ENCODE measurements at places on chromosomes 1 and 21.

DNA sequence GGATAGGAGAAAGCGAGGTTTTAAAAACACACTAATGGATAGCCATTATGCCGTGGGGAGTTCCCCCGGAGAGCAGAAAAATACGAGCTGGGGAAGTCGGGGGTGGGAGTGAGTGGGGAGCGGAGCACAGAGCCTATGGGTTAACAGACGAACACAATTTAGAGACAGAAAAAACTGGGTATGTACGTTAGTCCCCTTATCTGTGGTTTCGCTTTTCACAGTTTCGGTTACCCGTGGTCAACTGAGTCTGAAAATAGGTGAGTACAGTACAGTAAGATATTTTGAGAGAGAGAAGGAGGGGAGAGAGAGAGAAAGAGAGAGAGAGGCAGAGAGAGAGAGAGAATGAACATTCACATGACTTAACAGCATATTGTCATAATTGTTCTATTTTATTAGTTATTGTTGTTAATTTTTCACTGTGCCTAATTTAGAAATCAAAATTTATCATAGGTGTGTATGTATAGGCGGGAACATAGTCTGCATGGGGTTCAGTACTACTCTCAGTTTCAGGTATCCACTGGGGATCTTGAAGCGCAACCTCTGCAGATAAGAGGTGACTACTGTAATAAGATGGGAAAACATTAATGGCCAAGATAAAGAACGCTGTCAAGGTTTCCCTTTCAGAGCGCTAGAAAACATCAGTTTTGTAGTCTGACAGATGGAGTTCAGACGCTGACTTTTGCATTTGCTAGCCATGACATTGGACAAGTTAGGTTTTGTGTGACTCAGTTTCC, 125.6 kb upstream of the LMO4 start:
- no peak for DNase-seq

GRCh38 chr21:28793043-28793442, 199.6 kb downstream of the LTN1 start:
- DNase-seq, result no peak

- no peak for DNase-seq
These were observed 56.8 kb downstream of the COL6A1 start for GRCh38 chr21:46038341-46038829.

GRCh38 chr1:204151552-204152309, at the start of gene ETNK2:
TSS of gene ETNK2 (minus strand) at chr1:204152044. CDS start at chr1:204151852, 192 bp downstream.
- DNase-seq, result peak; percentile 47

- DNase-seq, result no peak
These were observed 121.9 kb upstream of the IPO9 start for GRCh38 chr1:201707027-201707426.

GRCh38 chr1:176110203-176110602, 96.9 kb downstream of the COP1 start:
- no peak for DNase-seq

GRCh38 chr1:64176659-64177058, 26.8 kb upstream of the UBE2U start:
- no peak for DNase-seq

DNA sequence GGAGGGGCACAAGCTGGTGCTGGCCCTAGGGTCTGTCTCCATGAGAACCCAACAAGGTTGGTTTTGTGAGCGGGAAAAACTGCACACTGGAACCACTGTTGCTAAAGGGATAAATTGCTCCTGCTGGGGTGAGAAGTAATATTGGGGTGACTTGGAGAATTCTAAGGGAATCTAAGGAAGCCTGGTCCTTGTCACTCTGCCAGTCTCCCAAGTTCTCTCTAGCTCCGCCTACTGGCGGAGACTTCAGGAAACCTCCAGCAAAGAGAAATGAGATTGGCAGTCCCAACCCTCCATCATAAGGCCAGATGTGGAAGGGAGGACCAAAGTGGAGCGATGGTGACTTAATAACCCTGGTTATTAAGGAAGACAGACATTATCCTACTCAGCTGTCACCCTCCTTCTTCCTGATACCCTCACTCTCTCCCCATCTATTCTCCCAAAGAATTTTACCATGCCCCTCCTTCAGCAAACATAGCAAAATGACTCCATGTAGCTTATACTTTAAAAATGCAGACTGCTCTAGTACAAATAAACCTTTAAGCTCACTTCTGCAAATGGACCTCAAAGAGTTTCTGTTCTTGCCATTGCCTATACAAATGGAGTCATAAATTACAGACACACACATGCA, 2.7 kb downstream of the LCE1F start:
- DNase-seq, result no peak

GRCh38 chr1:246215510-246215903, 291.6 kb downstream of the SMYD3 start:
- no peak for DNase-seq

DNA sequence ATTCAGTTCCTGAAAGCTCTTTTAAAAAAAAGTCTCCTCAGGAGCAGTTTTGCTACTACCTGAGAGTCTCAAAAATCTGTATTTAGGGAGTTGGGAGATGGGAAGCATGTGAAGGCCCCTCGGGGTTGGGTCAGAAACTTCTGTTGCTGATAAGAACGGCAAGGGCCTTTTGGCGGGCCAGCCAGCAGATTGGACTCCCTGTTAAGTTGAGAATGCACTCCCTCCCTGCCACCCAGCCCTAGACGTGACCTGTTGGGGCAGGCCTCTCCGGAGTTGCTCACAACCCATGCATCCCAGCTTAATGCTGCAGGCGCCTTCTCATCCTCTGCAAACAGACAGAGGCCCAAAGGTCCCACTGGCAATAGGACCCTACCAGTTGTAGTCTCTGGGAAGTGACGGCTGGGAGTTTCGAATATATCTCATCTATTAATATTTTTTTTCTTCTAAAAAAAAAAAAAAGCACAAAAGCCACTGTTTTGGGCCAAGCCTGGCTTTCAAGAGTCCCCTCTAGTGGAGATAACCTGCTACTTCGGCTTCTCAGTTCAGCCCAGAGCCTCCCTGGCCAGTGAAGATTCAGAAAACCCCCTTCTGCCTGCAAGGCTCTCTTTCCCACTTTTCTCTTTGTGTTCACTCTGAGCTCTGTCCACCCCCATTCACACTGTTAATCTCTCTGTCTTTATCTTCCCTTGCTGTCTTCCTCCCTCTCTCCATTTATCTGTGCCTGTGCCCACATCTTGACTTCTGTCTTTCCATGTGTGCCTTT, 5.3 kb downstream of the PLXNA2 start:
- DNase-seq, result peak; percentile 37

GRCh38 chr1:204829133-204829825, 41.4 kb upstream of the NFASC start:
- no peak for DNase-seq

GRCh38 chr1:119133987-119134386, 6.5 kb downstream of the WARS2 start:
- DNase-seq, result peak; percentile 3

DNA sequence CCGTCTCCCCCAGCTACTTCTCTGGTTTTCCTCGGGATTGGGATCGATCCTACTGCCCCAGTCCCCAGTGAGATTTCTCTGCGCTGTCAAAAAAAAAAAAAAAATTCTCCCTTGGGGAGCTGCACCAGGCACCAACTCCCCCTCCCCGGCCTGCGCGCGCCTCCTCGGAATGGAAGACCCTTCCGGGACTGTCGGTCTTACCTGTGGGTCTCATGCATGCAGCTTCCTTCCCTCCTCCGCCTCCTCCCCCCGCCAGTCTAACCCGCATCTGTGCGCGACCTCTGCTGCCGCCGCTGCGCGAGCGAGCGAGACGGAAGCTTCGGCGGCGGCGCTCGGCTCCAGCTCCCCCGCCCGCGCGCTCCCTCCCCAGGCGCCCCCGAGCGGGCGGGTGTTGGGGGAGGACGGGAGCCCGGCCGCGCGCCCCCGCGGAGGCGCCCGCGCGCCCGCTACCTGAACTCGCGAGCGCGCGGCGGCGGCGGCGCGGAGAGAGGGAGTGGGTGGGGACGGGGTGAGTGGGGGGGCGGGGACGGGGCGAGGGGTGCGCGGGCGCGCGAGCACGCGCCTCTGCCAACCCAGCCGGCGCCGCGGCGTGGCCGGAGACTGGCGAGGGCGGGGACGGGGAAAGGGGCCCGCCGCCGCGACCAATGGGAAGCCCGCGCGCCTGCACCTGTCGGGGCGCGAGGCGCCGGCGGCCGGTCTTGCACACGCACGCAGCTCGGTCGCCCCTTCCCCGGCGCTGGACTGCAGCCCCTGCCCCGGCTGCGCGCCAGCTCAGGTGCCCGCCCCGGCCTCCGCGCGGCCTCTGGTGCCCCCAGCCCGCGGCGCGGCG, at the start of gene SUSD4:
Gene SUSD4, minus strand, starts transcription at position 321 of the 829 bp plus-strand sequence. CDS start 751 bp downstream, outside the sequence.
- DNase-seq, result no peak

DNA sequence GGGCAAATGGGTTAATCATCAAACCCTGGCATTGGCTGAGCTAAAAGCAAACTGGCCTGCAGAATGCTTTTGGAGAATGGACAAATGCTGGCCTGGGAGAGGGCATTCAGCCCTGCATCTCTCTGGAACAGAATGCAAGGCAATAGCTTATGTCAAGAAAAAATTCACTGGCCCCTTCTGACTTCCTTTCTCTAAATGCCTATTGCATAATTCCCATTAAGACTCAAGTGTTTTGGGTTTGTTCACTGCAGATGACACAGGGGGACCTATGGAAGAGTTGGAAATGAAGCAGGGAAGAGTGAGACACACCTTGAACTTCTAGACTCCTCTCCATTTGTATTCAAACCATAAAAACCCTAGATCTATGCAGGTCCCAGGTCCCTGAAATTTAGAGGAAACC, 15.9 kb downstream of the PEA15 start:
- DNase-seq, result no peak

DNA sequence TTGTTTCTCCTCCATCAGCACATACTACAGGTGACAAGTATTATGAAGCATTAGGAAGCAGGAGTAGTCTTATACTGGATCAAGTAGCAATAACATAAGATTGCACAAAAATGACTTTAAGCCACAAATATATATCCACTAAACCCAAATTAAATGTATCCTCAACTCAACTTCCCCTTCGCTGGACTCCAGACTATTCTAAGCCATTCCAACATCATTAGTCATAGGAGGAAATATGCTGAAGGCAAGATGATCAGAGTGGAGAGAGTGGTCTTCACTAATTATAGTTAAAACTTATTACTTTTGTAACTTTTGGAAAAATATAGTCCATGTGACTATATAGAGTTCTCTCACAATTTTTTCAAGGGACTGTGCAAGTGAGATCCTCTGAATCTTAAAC, 390.7 kb upstream of the ZP4 start:
- peak; percentile 50 for DNase-seq

DNA sequence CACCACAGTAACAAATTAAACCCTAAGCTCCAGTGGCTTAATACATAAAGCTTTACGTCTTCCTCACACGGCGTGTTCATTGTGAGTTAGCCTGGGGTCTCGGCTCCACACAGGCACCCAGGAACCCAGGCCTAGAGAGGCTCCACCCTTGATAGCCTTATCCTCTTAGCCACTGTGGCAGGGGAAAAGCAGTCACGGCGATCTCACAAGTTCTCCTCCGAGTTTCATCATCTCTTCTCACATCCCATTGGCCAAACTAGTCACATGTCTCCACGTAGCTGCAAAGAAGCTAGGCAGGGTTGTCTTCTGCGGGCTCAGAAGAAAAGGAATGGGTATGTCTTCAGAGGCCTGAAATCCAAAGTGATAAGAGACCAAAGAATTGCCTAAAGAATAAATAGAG, 122.3 kb upstream of the GRIK3 start:
- DNase-seq, result no peak

- no peak for DNase-seq
These were observed 38.9 kb downstream of the RABGAP1L start for GRCh38 chr1:174198202-174198601.

- no peak for DNase-seq
These were observed 70.2 kb downstream of the TOR3A start for GRCh38 chr1:179151908-179152682.

DNA sequence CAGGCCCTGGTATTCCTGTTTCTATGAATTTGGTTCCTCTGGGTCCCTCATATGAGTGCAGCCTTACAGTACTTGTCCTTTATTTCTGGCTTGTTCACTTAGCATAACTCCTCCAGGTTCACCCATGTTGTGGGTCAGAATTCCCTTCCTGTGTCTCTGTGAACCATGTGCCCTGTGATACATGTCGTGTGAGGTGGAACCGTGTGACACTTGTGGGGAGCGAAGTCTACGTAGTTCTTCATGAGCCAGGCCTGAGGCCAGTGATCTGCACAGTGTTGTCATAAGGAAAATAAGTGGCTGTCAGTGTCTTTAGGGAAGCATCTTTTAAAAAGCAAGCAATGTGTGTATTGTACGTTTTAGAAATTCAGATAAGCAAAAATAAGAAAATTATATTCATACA, 122.8 kb downstream of the GALNT2 start:
- DNase-seq, result no peak

- DNase-seq, result no peak
These were observed 18.1 kb downstream of the USP24 start for GRCh38 chr1:55197099-55197498.

DNA sequence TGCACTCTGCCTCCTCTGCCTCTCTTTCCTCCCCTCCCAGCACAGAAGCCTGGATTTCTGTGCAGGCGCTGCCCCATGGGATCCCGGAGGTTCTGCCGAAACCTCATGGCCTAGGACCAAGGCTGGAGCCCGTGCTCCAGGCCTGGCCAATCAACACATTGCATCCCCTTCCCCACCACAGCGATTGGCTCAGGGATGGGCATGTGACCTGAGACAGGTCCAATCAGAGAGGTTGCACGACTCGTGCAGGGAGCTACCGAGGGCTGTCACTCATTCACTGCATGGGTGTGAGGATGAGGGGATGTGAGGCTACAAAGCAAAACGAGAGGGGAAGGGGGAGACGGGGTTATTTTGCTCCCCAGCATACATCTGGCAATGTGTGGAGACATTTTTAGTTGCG, 3.3 kb upstream of the CELA2B start:
- DNase-seq, result no peak

DNA sequence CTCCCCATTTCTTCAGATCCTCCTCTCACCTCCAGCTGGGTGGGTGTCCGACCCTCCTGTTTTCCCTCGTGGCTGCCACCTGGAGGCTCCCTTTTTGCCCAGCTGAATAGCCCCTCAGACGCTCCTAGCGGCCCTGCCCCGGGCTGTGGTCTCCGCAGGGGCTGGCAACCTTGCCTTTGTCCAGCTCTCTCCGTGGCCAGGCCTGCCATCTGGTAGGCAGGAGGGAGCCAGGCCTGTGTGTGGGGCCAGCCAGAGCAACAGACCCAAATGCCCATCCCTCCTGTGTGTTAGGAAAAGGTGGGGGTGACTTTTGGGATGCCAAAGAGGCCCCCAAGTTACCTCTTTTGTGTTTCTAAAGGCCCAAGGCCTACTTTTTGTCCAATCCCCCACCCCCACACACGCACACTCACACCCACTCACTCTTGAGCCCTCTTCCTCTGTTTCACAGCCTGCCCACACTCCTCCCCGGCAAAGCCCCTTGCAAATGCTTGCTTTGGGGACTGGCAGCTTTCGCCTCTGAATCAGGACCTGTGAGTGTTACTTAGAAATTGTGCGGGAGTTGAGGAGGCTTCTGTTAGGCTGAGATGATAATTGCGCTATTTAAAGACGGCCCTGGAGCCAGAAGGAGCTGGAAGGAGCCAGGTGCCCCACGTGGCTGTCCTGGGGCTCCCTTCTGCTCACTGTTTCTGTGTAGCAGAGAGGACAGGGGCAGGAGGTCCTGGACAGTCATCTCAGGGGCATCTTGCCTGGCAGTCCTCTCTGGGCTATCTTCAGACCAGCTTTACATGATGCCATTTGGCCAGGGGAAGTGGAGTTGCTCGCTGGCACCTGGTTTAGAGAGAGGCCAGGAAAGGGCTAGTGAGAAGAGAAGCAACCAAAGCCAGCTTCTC, 9.1 kb downstream of the PPFIA4 start:
- DNase-seq, result no peak
